ENCODE measurements at places on chromosomes 1 and 21.

GRCh38 chr1:211625040-211625439 is 46.1 kb upstream of the SLC30A1 start:
- DNase-seq = no peak

GRCh38 chr1:186617926-186618325 is 62.3 kb downstream of the PTGS2 start:
- DNase-seq = no peak

- DNase-seq = no peak
Observed at GRCh38 chr1:165300400-165300903, 56.1 kb downstream of the LMX1A start.

DNA sequence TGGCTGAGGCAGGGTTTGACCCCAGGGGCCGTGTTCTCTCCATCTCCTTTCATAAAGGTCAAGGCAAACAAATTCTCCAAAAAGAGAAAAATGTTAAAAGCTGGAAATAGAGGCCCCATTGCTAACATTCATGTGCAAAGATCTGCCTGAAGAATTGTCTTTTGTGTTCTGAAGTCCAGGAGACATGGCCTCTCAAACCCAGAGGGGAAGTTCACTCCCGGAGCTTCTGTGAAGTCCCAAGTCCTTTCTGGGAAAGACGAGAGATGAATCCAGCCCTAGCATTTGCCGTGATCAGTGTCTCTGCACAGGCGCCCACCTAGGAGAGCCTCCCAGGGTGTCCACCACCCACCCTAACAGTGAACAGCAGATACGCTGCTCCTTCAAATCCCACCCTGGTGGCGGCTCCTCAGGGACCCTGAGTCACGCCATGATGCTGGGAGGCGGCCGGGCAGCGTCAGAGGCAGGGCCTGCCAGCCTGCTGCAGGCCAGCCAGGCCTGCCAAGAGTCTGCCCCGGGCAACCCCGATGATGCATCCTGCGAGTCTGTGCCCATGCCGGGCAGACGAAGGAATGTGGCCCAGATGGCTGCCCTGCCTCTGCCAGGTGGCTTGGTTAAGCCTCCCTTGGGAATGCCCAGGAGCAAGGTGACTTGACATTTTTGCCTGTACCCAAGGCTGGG is 5.2 kb upstream of the C2CD2 start:
- DNase-seq = peak; percentile 53

DNA sequence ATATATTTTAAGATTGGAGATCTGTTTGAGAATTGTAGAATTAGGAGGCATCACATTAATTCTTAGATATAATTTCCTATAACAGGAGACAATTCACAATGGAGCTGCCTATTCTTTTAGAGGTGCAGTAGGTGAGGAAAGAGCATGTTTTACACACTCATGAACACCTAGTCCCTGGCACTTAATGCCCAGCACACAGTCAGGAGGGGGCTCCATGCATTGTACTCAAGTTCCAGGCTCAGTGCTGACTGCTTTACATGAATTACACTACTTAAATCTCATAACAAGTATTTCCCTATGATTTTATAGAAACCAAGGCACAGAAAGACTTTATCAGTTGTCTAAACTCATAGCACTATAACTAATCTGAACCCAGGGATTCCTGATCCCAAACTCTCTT is 360 bp upstream of the GBP3 start:
- DNase-seq = no peak

DNA sequence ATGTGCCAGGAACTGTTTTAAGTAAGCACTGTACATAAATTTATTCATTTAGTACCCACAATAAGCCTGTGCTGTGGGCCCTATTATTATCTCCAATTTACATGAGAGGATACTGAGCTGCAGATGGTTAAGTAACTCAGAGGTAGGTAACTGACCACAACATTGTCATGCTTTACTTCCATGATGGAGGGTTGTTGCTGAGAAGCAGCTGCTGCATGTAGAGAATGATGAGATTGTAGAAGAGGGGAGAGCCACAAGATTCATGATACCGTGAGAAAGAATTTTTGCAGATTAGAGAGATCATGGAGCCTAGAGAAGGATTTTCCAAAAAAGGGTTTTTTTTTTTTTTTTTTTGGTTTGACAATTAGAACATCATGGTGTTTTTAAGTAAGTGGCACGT is 313.1 kb downstream of the PTBP2 start:
- no peak for DNase-seq

DNA sequence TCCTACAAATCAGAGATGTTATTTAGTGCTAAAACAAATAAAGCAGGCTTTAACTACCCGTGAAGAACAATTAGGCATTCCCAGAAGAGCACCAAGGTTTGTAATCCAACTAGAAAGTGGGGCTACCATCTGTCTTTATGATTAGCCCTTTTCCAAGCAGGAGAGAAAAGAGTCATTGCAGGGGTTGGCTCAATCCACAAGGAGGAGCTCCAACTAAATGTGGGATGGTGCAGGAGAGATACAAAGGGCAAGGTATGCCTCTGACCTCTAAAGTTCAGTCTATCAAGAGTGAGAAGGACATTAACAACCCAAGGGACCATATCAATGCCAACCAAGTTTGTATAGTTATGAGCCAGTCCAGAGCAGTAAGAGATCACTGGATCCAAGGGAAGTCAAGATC is 382.7 kb upstream of the DUSP10 start:
- DNase-seq = no peak

DNA sequence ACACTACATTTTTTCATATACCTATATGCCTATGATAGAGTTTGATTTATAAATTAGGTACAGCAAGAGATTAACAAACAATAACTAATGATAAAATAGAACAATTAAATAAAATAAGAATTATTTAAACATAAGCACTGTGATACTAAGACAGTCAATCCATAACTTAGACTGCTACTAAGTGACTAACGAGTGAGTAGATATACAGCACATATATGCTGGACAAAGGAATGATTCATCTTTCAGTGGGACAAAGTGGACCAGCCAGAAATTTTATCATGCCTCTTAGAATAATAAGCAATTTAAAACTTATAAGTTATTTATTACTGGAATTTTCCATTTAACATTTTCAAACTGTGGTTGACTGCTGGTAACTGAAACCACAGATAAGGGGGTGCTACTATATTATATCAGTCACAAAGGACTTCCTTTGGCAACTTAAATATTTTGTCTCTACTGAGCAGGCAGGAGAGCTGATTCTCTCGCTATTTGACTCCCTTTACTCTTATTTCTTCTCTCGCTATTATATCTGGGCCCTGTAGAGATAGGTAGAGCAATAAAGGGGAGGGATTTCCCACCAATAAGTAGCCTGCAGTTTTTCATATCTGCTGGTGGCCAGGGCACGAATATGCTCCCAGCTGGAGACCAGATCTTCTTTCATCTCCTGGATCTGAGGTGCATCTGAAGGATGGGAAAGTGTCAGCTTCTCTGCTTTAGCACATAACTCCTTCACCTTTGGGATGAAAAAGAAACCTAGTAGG is 10.8 kb downstream of the SPTA1 start:
- DNase-seq = no peak

DNA sequence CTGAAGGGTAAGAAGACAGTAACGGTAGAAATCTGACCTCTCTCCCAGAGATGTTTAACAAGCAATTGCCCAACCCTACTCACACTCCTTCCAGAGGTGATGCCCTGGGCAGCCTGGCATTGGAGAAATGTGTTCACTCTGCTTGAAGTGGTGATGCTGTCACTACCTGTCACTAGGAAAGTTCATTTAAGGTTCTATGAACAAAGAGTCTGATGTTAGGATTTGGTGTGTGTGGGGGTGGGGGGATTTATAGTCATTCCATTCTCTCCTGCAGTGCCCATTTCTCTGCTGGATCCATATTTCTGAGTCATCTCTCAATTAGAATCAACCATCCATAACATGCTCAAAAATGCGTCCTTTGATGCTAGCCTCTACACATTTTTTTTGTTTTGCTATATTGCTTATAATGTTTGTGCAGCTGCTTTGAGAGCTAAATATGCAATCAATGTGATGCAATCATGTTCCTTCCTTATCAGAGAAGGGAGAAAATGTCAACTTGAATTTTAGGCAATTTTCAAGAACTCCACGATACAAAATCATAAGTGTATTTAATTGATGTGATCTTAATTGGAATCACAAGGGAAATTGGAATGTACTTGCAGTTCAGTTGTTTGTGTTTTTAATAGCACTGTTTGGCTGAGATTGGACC is 173.9 kb downstream of the DUSP10 start:
- DNase-seq = no peak

DNA sequence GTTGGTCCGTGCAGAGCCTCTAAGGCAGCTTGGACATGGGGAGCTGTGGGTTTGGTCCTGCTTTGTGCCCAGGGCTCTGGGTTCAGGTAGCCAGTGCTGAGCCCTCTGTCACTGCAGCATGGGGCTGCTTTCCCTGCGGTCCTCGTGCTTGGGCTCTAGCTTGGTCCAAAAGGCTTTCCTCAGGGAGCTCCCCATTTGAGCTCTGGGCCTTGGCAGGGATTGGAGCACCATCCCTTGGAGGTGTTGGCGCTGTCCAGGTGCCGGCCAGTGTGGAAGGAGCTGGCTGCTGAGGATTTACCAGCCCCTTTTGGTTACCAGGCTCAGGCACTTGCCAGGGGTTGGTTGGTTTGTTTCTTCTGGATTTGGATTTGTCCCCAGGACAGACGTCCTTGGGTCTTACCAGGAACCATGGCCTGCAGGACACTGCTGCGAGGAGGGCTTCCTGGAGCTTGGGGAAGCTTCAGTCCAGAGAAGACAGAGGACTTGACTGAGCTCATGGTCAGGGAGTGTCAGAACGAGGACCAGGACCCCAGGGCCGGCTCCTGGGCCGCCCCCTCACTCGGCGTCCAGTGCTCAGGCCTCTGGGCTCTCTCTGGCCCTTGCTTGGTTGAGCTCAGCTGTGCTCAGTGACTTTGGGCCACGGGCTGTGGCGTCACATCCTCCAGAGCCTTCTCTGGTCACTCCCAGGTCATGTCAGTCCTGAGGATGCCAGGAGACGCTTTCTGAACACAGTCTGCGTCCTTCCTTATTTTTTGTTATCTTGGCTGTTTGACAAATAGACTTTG is 224.7 kb downstream of the CAMTA1 start:
- no peak for DNase-seq

GRCh38 chr1:247531937-247532336 is 4.3 kb downstream of the OR2C3 start:
- DNase-seq = no peak
